ENCODE measurements at places on chromosomes 2 and 18. TPM values are rescaled to one million over a fixed set of nuclear protein-coding genes. Genes with fewer than 3 reads are reported as not detected.

Gene TOGARAM2
- 0.47 TPM for total RNA-seq

Gene ADCYAP1
- not detected for total RNA-seq

Gene ARHGAP28
- total RNA-seq: not detected

Gene CTLA4
- 1.5 TPM for total RNA-seq

Gene SERPINB8
- 15.9 TPM for total RNA-seq

- no peaks in the 10 kb centered on the region for H3K36me3 ChIP-seq
- no peaks in the 10 kb centered on the region for H3K4me1 ChIP-seq
- no peak overlapping the region for H3K4me3 ChIP-seq
- H3K27me3 ChIP-seq: no peaks in the 10 kb centered on the region
- no peak for DNase-seq
These were observed 1090.2 kb downstream of the SUCLG1 start for GRCh38 chr2:83368916-83369315.

DNA sequence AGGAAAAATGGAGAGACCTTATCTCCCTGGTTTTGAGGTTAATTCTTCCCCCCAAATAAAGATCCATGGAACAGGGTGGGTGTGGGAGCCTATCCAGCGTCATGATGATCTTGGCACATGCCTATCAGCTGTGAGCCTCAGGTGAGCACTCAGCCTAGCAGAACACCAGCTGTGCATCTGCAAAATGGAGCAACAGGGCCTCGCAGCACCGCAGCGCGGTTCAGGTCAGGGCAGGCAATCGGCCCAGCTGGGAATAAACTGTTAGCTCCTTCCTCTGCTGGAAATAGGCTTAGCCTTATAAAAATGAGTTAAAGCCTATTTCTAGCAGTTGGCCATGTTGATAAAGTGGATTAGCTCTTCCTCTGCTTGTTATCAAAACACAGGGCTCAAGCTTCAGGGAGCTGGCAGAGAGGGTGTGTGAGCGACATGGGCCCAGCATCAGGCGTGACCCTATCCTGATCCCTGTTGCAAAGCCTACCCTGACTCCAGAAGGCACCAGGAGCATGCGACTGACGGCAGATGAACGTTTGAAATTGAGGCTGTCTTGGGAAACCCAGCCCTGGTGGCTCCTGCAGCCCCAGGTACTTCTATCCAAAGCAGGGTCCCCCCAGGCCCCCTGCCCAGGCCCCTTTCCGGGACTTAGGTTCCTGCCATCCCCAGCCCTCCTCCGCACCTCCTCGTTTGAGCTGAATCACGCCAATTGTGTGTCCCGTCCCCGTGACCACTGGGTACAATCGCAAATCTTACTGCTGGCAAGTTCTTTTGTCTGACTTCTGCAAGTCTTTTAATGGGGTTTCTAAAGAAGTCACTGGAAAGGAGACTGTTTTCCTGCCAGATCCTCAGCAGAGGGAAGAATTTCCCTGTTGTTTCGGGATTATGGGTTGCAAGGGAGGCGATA lies 35.4 kb downstream of the ARHGEF4 start:
- no peak overlapping the region for H3K4me3 ChIP-seq
- H3K36me3 ChIP-seq: no peaks in the 10 kb centered on the region
- H3K4me1 ChIP-seq: no peaks in the 10 kb centered on the region
- H3K27me3 ChIP-seq: peaks cover 4% of the 10 kb centered on the region

DNA sequence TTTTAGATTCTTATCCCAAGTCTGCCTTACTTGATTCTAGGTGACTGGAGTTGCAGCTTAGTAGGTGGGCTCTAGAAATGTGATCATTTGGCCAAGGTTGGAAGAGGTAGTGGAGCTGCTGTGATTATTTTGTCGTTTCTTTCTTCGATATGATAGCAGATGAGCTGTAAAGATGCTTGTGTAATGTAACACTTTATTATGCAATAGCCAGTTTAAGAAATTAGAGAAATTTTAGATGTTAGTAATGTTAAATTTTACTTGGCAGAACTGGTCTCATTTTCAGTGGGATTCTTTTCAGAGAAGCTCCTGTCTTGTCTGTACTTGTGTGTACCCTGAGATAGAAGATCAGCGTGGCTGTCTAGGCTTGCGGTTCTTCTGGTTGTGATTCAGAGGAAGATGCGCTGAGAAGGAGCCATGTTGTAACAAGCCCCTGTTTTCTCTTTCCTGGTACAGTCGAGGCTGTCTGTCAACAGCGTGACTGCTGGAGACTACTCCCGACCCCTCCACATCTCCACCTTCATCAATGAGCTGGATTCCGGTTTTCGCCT lies 9.3 kb downstream of the TSN start:
- no peaks in the 10 kb centered on the region for H3K4me1 ChIP-seq
- H3K27me3 ChIP-seq: no peaks in the 10 kb centered on the region
- DNase-seq: no peak
- no peak overlapping the region for H3K27ac ChIP-seq

GRCh38 chr2:136051725-136052048 lies 66.3 kb upstream of the DARS1 start:
- H3K36me3 ChIP-seq: no peaks in the 10 kb centered on the region
- peak overlapping the region; percentile 63 for H3K4me3 ChIP-seq
- H3K27me3 ChIP-seq: no peaks in the 10 kb centered on the region
- DNase-seq: peak; percentile 62
- H3K4me1 ChIP-seq: peaks cover 84% of the 10 kb centered on the region

- H3K4me3 ChIP-seq: no peak overlapping the region
- no peaks in the 10 kb centered on the region for H3K36me3 ChIP-seq
- DNase-seq: no peak
- peaks cover 27% of the 10 kb centered on the region for H3K4me1 ChIP-seq
- H3K27ac ChIP-seq: no peak overlapping the region
These were observed 8.2 kb downstream of the KCTD1 start for GRCh38 chr18:26540043-26540628.

GRCh38 chr2:232871418-232871834 lies 1.4 kb downstream of the SNORC start:
- H3K4me3 ChIP-seq: no peak overlapping the region
- no peaks in the 10 kb centered on the region for H3K36me3 ChIP-seq
- H3K4me1 ChIP-seq: peaks cover 8% of the 10 kb centered on the region
- no peak for DNase-seq
- H3K27ac ChIP-seq: no peak overlapping the region

DNA sequence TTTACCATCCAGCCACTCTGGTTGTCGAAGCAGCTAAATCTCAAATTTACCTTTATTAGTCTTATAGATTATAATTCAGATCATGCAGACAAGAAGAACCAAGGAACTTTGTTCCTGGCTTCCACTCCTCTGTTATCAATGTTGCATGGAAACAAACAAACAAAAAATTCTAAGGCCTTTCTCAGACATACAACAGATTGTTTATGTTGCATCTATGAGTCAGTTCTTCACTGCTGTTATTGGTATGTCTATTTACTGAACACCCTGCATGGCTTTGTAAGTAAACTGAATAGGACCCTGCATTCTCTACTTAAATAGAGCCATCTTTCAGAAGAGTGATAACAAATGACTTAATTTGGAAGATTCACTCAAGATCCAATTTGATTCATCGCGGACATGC lies 1.6 kb upstream of the ANKRD44 start:
- H3K27me3 ChIP-seq: no peaks in the 10 kb centered on the region
- peaks cover 50% of the 10 kb centered on the region for H3K4me1 ChIP-seq
- H3K4me3 ChIP-seq: peak overlapping the region; percentile 96
- peak overlapping the region; percentile 96 for H3K27ac ChIP-seq
- H3K36me3 ChIP-seq: no peaks in the 10 kb centered on the region

DNA sequence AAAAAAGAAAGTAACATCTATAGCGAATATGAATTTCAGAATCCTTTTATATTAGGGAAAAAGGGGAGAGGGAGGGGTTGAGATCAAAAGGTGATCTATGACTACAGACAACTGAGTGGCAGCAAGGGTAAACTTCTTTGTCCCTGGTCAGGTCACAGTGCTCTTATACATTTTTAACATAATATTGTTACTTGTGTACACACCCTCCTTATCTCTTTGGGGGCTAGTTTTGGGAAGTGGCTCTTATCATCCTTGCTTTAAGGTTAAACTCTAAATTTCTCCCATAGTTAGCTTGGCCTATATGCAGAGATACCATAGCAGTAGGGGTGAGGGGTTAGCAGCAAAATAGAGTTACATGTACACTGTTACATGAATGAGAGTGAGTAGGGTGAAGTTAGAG lies 31.6 kb upstream of the ATG16L1 start:
- no peak for DNase-seq
- no peak overlapping the region for H3K4me3 ChIP-seq
- no peak overlapping the region for H3K27ac ChIP-seq
- H3K36me3 ChIP-seq: no peaks in the 10 kb centered on the region

- H3K27ac ChIP-seq: no peak overlapping the region
- no peaks in the 10 kb centered on the region for H3K36me3 ChIP-seq
- no peak overlapping the region for H3K4me3 ChIP-seq
- peaks cover 1% of the 10 kb centered on the region for H3K27me3 ChIP-seq
- DNase-seq: no peak
These were observed 371.9 kb downstream of the DPP10 start for GRCh38 chr2:114814355-114814754.

- no peak for DNase-seq
- peaks cover 5% of the 10 kb centered on the region for H3K27me3 ChIP-seq
- no peaks in the 10 kb centered on the region for H3K36me3 ChIP-seq
These were observed 175.7 kb upstream of the POU3F3 start for GRCh38 chr2:104678181-104678580.

GRCh38 chr2:101823859-101824258 lies 126.4 kb downstream of the MAP4K4 start:
- H3K4me3 ChIP-seq: no peak overlapping the region
- peaks cover 7% of the 10 kb centered on the region for H3K36me3 ChIP-seq
- no peak for DNase-seq
- peak overlapping the region; percentile 92 for H3K27ac ChIP-seq
- H3K4me1 ChIP-seq: peaks cover 76% of the 10 kb centered on the region
- H3K27me3 ChIP-seq: no peaks in the 10 kb centered on the region

DNA sequence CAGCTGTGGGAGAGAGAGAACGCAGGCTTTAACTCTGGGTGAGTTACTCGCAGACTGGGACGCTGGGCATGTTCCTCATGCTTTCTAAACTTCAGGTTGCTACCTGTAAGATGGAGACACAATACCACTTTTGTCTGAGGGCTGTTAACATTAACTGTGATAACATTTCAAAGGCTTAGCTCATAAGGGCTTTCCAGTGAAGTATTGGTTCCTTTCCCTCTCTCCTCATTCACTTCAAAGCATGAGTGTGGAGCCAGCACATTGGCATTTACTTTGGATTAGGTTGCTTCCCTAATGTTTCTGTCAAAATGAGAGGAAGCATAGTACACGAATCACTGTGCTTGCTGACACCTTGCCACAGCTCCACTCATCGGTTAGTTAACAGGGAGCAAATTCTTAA lies 30.2 kb downstream of the INSIG2 start:
- H3K27me3 ChIP-seq: no peaks in the 10 kb centered on the region
- no peaks in the 10 kb centered on the region for H3K36me3 ChIP-seq
- DNase-seq: no peak
- H3K27ac ChIP-seq: no peak overlapping the region

DNA sequence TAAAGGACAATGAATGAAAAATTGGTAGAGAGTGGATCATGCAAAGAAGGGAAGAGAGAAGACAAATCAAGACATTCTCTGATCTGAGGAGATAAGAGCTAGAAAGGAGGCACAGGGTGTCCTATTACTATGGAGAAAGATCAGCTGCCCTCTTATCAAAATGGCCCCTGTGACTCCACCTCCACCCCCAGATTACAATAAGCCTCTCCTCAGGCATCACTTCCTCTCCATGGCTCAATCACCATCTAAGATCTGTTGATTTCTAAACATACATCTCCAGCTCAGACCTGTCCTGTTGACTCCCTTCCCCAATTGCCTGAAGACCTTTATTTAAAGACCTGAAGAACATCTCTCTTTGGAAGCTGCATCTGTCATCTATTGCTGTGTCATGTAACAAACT lies 43.2 kb downstream of the SP100 start:
- no peaks in the 10 kb centered on the region for H3K27me3 ChIP-seq
- peaks cover 74% of the 10 kb centered on the region for H3K36me3 ChIP-seq
- H3K27ac ChIP-seq: peak overlapping the region; percentile 23
- H3K4me3 ChIP-seq: no peak overlapping the region

- H3K27ac ChIP-seq: no peak overlapping the region
- H3K27me3 ChIP-seq: no peaks in the 10 kb centered on the region
- H3K4me1 ChIP-seq: peaks cover 9% of the 10 kb centered on the region
- H3K36me3 ChIP-seq: no peaks in the 10 kb centered on the region
These were observed 7.1 kb upstream of the KLF11 start for GRCh38 chr2:10036095-10036884.

- H3K36me3 ChIP-seq: no peaks in the 10 kb centered on the region
- no peak overlapping the region for H3K27ac ChIP-seq
- H3K4me1 ChIP-seq: peaks cover 21% of the 10 kb centered on the region
- no peak overlapping the region for H3K4me3 ChIP-seq
- DNase-seq: no peak
- no peaks in the 10 kb centered on the region for H3K27me3 ChIP-seq
These were observed 52.4 kb downstream of the BABAM2 start for GRCh38 chr2:27942612-27943547.

DNA sequence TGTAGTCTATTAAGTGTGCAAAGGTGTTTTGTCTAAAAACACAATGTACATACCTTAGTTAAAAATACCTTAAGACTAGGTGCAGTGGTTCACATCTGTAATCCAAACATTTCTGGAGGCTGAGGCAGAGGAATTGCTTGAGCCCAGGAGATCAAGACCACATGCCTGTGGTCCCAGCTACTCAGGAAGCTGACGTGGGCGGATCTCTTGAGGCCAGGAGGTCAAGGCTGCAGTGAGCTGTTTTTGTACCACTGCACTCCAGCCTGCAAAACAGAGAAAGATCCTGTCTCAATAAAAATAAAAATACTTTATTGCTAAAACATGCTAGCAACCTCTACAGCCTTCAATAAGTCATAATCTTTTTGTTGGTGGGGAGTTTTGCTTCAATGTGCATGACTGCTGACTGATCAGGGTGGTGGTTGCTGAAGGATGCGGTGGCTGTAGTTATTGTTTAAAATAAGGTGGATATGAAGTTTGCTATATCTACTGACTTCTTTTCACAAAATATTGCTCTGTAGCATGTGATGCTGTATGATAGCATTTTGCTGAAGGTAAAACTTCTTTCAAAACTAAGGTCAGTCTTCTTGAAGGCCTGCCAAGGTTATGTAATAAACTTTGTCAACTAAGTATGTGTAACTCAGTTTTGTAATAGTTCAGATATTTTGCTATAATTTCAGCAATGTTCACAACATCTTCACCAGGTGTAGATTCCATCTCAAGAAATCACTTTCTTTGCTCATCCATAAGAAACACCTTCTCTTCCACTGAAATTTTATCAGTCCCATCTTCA lies 1238.0 kb upstream of the NRXN1 start:
- no peak overlapping the region for H3K27ac ChIP-seq
- no peaks in the 10 kb centered on the region for H3K27me3 ChIP-seq
- no peaks in the 10 kb centered on the region for H3K4me1 ChIP-seq
